ENCODE measurements at places on chromosomes 3 and 15.

GRCh38 chr15:80494351-80494751, 90.2 kb downstream of the ARNT2 start:
- DNase-seq = peak; percentile 57

- DNase-seq = no peak
Observed at GRCh38 chr3:13063225-13063624, 10.0 kb downstream of the IQSEC1 start.

GRCh38 chr3:120793601-120794000, 51.1 kb downstream of the GTF2E1 start:
- DNase-seq = peak; percentile 9

GRCh38 chr15:80403712-80404056, 498 bp upstream of the ARNT2 start:
- DNase-seq = no peak

- no peak for DNase-seq
Observed at GRCh38 chr3:67635257-67635656, 19.2 kb downstream of the SUCLG2 start.

DNA sequence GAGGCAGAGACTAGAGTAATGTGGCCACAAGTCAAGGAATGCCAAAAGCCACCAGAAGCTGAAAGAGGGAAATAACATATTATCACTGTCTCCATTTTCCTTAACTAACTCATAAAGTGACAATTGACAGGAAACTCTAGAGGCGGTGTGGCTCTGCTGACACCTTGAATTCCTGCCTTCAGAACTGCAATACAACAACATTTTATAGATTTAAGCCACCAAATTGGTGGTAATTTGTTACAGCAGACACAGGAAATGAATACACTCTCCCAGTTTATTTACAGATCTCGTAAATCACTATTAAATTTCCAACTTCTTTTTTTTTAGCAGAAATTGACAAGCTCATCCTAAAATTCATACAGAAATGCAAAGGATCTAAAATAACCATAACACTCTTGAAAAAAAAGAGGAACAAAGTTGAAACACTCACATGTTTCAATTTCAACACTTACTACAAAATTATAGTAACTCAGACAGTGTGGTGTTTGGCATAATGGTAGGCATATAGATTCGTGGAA, 449.9 kb downstream of the OTOL1 start:
- DNase-seq = no peak

DNA sequence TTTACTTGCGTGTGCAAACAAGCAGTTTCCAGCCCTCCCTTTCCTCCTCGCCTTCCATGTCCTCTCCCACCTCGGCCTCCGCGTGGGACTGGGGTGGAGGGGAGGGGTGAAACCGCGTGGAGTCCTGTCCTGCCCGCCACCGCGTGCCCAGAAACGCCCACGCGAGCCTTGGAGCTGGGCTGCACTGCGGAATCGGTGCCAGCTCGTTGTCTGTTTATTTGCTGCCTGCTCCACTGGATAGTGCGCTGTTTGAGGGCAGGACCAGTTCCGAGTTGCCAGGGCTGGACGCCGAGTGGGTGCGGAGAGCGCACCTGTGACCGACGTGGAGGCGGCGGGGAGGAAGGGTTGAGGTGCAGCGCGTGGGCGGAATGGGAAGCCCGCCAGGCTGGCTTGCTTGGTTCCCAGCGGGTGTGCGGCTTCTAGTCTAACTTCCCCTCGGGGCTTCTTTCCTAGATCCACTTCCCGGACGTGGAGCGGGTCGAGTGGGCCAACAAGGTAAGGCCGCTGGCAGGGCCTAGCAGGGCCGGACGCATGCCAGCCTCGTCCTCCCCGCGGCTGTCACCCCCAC, 17.3 kb downstream of the ESYT3 start:
- DNase-seq = no peak

DNA sequence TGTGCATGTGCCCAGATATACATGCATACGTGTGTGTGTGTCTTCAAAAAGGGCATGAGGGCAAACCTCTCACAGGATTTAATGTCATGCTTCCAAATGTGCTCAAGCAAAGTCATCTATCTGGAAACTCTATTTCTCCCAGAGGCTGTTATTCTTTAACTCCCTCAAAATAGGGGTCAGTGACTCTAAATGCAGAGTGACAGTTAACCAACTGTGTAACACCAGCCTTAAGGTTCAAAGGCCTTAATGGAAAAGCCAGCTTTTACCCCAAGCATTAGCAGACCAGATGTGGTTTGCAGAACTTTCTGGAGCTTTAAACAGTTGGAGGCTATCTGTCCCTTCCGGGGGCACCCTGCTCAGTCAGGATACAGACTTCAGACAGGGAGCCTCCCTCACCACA, 70.4 kb upstream of the SLC7A14 start:
- DNase-seq = no peak

- DNase-seq = no peak
Observed at GRCh38 chr3:188370081-188370830, 216.3 kb downstream of the LPP start.

DNA sequence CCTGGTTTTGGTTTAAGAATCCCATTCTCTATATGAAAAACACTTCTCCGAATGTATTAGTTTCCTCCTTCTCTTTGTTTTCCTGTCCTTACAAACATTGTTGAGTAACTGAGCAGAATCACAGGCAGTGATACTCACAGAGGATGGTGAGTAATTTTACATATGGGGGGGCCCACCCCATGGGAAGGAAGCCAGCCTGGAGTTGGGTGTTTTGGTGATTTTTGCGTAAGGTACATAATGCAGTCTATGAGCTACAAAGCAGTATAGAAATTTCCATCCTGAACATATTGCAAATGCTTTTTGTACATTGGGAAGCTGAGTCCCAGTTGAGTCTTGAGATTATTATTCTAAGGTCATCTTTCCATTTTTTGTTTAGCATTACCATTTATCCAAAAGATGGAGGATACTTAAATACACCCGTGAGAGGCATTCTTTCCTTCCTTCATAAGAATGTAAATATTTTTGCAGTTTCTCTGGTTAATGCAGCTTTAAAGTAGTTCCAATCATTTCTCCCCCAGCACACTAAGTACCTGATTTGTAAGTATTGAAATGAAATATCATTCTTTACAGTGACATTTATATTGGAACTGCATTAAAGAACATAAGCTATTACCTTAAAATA, 476.8 kb downstream of the AGBL1 start:
- no peak for DNase-seq

GRCh38 chr3:195451373-195452015, 8.7 kb upstream of the ACAP2 start:
- DNase-seq = no peak

GRCh38 chr3:171994646-171995428, 44.5 kb upstream of the FNDC3B start:
- DNase-seq = peak; percentile 47

DNA sequence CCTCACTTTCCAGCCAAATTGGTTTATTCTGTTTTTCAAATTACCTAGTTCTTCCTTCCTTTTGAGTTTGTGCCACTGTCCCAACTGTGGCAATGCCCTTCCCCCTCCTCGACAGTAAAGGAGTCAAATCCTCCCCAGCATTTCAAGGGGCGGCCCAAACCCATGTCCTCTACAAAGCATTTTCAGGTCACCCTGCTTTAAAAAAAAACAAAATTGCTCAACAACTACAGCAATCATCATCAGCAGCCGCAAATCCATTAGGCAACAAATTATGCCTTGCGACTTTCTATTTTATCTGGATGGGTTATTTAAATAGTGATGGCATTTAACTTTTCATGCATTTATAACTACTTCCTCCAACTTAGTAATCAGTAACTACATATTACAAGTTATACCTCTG, 32.7 kb downstream of the PLD1 start:
- no peak for DNase-seq

DNA sequence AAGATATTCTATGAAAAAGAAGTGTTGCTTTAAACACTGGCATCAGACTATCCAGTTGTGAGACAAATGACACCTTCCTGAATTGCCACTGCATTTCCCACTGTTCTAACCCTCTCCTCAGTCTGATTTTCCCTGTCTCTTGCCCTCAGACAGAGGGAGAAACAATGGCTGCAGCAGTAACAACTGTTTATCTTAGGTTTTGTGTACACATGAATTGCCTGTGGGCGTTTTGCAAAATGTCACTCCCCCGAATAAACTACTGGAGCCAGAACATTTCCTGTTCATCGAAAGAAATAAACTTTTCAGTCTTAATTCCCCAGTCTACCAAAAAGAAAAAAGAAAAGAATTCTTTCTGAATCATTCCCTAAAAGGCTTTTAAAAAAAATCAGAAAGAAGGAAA, 155.1 kb downstream of the MAGI1 start:
- peak; percentile 29 for DNase-seq

- DNase-seq = peak; percentile 94
Observed at GRCh38 chr3:153160451-153161137, 1.4 kb upstream of the RAP2B start.

DNA sequence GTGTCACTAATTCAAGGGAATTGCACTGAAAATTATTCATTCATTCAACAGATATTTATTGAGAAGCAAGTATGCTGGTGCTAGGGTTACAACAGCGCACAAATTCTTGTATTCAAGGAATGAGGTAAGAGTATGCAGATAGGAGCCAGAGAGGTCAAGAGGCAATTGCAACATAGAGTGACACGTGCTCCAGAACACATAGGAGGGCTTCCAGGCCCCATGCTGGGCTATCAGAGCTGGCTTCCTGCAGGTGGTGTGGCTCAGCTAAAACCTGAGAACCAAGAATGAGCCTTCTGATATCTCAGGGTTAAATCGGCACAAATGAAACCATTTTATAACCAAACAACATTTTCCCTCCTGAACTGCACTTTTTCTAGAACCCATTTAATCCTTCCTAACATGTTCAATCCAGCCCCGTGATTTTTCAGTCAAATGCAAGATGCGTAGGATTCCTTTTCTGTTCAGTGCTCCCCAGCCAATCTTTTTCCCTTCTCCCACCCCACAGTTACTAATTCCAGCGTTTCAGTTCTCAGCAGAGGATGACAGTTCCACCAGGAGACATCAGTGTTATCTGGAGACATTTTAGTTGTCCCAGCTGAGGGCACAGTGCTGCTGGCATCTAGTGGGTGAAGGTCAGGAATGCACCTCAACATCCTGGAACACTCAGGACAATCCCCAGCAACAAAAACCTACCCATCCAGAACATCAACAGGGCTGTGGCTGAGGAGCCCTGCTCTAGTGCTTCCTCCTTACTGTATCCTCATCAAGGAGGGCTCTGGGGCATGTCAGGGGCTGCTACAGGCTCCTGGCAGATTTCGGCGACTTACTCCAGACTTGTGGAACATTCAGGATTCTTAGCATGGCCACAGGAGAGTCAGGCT, 13.1 kb downstream of the CCR5AS start:
- DNase-seq = no peak

- peak; percentile 89 for DNase-seq
Observed at GRCh38 chr3:170714122-170714521, 128.2 kb upstream of the SLC7A14 start.

DNA sequence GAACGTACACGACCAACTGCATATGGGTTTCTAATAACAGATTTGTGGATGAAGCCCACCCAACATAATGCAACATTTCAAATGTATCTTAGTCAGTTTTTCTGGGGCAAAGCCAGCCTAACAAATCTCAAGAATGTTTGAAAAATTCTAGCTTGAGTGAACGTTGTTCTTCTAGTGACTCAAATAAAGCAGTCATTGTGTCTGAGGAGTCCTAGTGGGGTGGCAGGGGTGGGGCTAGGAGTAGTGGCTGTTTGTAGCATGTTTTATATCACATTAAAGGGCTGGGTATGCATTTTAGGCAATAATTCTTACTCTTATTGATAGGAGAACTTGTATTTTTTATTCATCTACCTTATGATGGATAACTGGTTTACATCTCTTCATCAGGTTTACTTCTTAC, 6.0 kb downstream of the B3GNT5 start:
- peak; percentile 55 for DNase-seq

GRCh38 chr15:39313467-39313866, 267.4 kb upstream of the THBS1 start:
- DNase-seq = no peak

DNA sequence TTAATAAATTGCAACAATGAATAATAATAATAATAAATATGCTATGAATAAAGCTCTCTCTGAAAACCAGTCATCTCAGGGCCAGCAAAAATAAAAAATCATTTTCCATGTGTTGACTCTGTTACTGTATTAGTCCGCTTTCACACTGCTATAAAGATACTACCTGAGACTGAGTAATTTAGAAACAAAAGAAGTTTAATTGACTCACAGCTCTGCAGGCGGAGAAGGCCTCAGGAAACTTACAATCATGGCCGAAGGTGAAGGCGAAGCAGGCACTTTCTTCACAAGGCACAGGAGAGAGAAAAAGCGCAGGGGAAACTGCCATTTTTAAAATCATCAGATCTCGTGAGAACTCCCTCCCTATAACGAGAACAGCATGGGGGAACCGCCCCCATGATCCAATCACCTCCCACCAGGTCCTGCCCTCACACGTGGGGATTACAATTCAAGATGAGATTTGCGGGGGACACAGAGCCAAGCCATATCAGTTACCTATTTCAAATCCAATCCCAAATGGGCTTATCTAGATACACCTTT, 224.1 kb downstream of the IGSF11 start:
- DNase-seq = no peak

- DNase-seq = no peak
Observed at GRCh38 chr15:73541479-73541878, 91.7 kb downstream of the NPTN start.

GRCh38 chr3:189305412-189305811, 133.6 kb downstream of the TPRG1 start:
- DNase-seq = no peak

DNA sequence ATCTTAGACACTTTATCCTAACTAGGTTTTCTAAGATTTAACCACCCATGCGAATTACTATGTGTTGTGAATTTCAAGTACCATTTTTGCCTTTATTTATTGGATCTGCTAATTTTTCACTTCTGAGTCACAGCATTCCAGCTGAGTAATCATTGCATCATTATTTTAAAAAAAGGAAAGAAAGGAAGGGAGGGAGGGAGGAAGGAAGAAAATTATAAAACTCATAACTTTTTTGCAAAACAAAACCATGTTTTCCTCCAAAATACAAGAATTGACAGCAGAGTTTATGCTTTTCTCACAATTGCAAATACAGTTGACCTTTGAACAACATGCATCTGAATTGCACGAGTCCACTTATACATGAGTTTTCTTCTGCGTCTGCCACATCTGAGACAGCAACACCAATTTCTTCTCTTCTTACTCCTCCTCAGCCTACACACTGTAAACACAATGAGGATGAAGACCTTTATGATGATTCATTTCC, 651.4 kb upstream of the NECTIN3 start:
- peak; percentile 75 for DNase-seq

DNA sequence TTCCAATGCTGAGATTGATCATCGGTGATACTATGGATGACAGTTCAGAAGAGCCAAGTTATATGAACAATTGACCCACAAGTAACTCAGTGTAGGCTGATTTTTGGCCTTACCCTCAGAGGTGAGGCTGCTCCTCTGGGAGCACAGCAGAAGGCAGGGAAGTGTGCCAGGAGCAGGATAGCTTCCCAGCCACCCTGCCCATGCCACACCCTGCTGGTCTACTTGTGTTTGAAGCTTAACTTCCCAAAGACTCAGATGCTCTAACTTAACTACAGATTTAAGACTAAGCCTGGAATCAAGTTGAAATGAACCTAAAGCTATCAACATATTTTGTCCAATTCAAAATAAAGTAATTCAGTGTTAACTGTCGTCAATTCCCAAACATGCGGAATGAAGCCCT, 77.5 kb downstream of the BOC start:
- no peak for DNase-seq

GRCh38 chr3:45964139-45964538, 20.9 kb downstream of the CXCR6 start:
- no peak for DNase-seq

Data from foreskin melanocyte (primary cell).